Activated CD4-positive, alpha-beta T cell treated with anti-CD3 and anti-CD28 coated beads for 1 hour (primary cell): ENCODE measurements at places on chromosomes 12 and 14.

DNA sequence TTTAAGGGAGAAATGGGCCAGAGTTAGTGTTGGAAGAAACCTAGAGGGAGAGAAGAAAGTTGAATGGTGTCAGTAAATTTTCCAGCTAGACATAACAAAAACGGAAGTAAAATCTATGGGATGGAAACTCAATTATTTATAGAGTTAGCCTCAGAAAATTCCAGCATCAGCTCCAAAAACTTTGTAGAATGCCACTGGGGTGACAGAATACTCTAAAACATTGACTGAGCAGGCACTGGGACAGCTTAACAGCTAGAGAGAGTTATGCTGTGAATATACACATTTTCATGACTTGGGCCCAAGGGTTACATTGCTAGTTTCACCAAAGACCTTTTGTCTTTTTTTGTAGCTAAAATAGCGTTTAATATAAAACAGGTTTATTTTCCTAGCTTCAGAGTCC lies 226.3 kb downstream of the PHLDA1 start:
- DNase-seq = no peak

GRCh38 chr14:77111021-77111420 lies 13.0 kb downstream of the CIPC start:
- DNase-seq = no peak

GRCh38 chr14:49733836-49734235 lies 34.1 kb upstream of the KLHDC2 start:
- DNase-seq = no peak

- DNase-seq = no peak
Measured at GRCh38 chr12:131087991-131088700, 134.4 kb downstream of the ADGRD1 start.

DNA sequence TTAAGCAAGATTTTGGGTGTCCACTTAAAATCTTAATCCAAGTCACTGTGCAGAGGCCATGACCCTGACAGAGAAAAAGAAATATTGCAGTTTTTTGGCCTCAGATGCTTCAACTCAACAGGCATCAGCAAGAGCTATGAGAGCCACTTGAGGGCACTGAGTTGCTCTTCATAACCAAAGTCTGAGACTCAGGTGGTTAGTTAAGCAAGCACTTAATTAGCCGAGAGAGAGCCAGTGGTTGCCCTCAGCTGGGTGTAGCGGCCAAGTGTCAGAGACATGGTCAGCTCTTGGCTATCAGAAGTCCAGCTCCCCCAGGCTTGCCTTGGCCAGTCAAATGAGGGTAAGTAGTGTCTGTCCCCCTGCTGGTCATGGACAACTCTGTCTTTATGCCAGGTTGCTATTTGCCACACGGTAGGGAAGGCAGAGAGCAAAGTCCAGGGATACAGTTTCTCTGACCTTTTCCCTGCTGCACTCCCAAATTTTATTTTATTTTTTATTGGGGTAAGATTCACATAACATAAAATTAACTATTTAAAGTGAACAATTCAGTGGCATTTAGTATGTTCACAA lies 9.0 kb upstream of the KRT71 start:
- no peak for DNase-seq
